NCI-H2171 (cell line): ENCODE measurements at places on chromosomes 12 and 14.

GRCh38 chr12:92900941-92901340 lies 28.2 kb downstream of the EEA1 start:
- DNase-seq = no peak

DNA sequence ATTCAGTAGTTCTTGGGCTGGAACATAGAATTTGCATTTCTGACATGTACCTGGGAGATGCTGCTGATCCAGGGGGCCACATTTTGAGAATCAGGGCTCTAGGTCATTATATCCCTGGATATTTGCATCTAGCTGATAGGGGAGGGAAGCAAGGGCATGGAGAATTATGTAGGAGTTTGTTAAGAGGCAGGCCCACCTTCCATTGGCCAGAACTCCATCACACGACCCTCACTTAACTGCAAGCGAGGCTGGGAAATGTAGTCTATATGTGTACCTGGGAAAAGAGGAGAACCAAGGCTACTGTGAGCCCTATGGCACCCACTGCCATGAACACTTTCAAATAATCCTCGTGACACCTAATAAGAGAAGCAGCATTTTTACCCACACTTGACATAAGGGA lies 657.6 kb downstream of the MED13L start:
- no peak for DNase-seq

DNA sequence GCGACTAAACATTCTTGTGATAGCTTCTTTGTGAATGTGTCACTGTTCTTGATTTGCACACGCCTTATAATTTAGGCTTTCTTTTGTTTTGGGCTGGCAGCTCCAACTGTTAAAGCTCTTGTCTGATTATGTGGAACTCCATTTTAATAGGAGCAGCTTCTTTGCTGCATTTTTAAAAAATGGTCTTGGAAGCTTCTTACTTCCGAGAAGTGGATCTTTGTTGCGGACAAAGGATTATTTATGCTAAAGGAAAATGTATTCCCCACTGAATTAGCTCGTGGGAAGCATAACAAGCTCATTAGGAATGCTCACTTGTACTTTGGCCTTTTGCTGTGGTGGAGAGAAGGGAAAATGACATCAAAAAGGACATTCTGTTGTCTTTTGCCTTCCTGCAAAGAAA lies 20.0 kb downstream of the GAS2L3 start:
- DNase-seq = no peak

GRCh38 chr14:60684203-60684602 lies 34.9 kb upstream of the SIX1 start:
- DNase-seq = no peak

GRCh38 chr12:110270125-110270962 lies 10.7 kb upstream of the ATP2A2 start:
- peak; percentile 96 for DNase-seq

DNA sequence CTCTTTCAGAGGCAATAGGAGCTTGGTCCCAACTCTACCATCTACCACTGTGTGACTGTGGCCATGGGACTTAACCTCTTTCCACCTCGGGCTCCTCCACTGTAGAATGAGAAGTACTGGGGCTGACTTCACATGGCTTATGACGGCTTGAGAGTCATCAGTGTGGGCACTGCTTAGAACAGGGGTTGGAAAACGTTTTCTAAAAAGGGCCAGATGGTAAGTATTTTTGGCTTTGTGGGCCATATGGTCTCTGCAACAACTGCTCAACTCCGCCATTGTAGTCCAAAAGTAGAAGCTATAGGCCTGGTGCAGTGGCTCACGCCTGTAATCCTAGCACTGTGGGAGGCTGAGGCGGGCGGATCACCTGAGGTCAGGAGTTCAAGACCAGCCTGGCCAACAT lies 69.2 kb upstream of the LTA4H start:
- peak; percentile 45 for DNase-seq

DNA sequence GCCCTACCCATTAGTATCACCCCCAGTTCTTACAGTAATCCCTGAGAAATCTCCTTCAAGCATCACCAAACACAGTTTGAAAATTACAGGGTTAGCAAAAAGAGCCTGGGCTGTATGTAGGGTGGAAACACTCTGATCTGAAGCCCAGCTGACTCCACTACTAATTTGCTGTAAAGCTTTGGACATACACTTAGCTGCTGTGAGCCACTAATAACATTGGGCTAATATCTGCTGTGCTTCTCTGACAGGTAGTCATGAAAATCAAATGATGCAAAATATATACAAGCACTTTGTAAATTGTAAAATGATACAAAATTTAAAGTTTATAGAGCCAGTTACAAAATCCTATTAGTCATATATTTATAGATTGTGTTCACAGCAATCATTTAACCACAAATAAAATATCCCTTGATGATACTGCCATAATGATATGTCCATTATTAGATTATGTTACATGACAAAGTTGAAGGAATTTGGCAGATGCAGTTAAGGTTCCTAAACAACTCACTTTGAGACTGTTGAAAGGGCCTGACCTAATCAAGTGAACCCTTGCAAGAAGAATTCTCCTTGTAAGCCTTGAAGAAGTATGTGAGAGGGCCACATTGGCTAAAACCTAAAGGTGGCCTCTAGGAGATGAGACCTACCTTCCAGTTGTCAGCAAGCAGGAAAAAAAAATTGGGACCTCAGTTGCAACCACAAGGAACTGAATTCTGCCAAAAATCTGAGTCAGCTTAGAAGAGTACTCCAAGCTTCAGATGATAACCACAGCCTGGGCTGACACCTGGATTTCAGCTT lies 19.0 kb downstream of the TWF1 start:
- DNase-seq = no peak

DNA sequence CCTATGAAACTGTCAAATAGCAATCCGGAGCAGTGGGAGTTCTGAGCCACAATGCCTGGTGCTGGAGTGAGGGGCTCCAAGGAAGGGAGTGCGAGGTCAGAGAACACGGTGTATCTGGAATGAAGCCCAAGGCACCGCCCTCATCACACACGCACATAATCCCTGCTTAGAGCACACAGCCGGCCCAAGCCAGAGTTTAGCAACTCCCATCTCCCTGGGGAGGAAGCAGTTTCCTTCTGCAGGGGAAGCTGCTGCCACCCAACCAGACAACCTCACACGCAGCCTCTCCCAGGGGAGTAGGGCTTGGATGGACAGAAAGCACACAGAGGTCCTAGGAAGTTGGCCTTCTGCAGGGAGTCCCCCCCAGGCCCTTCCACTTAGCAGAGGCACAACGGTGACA lies 31.3 kb downstream of the ACTN1 start:
- DNase-seq = peak; percentile 87

GRCh38 chr14:59465316-59466135 lies at the start of gene GPR135:
Gene GPR135, minus strand, starts transcription at chr14:59465380. Its CDS starts 154 bp downstream, at chr14:59465226.
- DNase-seq = peak; percentile 13

- no peak for DNase-seq
Measured at GRCh38 chr12:66244446-66244845, 55.4 kb downstream of the IRAK3 start.

DNA sequence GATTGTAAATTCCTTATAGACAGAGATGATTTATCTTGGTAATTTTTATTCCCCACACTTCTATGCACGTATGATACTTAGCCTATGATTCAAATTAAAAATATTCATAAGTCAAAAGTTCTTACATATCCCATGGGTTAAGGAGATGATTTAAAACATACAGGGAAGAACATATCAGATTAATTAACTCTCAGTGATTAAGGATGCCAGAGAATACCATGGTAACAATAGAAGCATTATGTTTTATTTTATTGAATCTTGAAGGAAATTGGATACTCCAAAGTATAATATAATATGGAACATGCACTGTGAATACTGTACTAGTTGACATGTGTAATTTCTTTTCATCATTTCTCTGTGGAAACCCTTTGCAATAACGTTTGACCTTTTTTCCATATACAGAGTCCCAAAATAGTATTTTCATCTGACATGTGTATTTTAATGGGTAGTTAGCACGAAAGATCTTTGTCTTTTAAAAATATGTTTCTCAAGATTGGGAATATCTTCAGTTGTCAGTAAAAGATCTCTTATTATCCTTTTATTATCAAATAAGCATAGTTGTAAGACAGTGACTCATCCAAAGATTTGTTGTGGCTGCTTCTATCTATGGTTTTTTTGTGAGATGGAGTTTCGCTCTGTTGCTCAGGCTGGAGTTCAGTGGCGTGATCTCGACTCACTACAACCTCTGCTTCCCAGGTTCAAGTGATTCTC lies 166.7 kb downstream of the RAD51B start:
- no peak for DNase-seq

DNA sequence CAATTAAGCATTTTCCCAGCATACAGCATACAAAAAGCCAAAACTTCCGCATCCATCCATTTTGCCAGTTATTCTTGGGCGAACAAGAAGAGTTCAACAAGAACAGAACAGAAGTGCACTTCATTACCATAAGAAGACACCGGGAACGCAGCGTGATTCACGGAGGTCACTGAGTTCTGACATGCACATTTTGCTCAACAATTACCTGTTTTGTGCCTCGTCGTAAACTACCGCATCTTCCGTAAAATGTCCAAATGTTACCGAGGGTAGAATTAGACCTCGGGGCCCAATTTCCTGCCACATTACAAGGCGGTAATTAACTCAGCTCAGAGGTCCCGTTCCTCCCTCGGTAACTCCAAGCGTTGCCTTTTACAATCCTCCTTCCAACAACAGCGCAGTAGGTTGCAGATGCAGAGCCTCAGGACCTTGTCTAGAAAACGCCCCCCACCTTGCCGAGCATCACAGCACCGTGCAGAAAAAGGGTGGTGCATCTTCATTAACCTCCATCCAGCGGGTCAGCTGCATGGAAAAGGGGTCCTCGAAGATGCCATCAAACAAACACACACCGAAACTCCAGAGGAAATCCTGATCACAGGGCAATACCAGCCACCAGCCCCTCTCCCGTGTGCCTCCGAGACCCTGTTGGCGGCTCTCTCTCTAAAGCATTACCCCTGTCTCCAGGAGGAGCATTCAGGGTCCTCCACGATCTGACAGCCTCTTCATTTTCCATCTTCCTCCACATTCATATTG lies 125.2 kb downstream of the BCL11B start:
- DNase-seq = no peak

DNA sequence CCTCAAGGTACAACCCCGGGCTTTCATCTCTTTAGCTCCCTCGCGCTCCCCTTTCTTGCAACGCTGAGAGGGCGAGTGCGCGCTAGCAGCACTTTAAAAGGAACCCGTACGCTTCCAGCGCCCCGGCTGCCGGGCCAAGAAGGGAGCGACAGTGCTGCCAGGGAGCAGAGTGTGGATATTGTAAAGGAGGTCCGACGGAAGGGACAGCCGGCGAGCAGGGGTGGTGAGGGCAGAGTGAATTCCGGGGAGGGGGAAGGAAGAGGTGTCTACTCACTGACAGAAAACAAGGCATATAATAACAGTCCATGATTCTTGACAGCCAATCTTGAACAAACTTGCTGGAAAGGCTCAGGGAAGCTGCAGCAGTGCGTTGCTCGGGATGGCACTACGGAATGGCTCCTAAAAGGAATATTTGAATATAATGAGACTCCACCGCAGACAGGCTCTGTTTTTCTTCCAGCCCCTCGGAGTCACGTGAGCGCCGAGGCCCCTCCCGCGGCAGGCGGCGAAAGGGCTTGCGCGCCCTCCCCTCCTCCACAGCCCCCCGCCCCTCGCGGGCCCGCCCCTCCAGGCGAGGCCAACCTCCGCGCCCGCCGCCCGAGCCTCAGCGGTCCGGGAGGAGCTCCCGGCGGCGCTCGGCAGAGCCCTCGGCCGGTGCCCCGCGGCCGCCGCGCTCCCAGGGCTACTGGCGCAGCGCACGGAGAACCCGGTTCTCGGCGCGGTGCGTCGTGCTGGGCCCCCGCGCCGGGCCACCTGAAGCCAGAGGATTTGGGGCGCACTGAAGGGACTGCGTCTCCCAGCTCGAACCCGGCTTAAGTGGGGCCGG lies 3.4 kb downstream of the BMP4 start:
- DNase-seq = peak; percentile 21

DNA sequence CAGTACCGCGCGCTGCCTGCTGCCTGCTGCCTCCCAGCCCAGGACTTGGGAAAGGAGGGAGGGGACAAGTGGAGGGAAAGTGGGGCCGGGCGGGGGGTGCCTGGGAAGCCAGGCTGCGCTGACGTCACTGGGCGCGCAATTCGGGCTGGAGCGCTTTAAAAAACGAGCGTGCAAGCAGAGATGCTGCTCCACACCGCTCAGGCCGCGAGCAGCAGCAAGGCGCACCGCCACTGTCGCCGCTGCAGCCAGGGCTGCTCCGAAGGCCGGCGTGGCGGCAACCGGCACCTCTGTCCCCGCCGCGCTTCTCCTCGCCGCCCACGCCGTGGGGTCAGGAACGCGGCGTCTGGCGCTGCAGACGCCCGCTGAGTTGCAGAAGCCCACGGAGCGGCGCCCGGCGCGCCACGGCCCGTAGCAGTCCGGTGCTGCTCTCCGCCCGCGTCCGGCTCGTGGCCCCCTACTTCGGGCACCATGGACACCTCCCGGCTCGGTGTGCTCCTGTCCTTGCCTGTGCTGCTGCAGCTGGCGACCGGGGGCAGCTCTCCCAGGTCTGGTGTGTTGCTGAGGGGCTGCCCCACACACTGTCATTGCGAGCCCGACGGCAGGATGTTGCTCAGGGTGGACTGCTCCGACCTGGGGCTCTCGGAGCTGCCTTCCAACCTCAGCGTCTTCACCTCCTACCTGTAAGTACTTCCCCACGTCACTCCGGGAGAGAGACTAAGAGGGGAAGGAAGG lies at the start of gene LGR5:
LGR5 (plus strand) TSS at position 186 of the 732 bp plus-strand sequence; CDS start at position 469, 283 bp downstream.
- DNase-seq = peak; percentile 52

DNA sequence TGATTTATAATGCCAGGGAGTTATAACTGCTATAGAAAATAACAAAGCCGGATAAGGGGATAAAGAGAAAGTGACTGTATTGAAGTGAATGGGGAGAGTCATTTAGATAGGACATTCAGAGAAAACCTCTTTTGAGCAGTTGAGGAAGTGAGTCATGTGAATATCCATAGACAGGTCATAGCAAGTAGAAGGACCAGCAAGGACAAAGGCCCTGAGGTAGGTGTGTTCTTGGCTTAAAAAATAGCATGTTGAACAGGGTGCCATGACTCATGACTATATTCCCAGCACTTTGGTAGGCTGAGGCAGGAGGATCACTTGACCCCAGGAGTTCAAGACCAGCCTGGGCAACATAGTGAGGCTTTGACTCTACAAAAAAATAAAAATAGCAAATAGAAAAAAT lies 51.5 kb upstream of the RAP1B start:
- no peak for DNase-seq

GRCh38 chr14:37848985-37849621 lies 253.7 kb downstream of the TTC6 start:
- no peak for DNase-seq

- DNase-seq = no peak
Measured at GRCh38 chr14:59301354-59301753, 112.9 kb downstream of the DAAM1 start.

DNA sequence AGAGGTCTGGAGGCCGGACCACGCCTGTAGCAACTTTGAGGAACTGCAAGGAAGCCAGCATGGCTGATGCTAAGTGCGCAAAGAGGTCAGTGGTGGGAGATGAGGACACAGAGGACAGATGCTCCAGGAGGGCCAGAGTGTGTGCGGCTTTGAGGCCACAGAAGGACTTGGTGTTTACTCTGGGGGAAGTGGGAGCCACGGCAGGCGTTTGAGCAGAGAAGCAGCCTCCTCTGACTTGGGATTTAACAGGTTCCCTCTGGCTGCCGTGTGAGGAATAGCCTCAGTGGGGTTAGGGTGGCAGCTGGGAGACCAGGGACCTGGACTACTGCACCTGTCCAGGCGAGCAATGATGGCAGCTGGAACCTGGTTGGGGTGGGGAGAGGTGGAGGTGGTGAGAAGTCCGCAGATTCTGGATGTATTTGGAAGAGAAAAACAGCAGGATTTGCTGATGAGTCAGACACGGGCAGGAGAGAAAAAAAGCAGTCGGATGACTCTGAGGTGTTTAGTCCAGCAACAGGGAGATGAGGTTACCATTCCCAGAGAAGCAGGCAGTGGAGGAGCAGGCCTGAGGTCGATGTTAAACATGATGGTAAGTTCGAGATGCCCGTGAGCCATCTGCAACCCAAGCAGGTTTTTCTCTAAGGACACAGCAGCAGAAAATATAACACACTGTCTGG lies 143.5 kb downstream of the SCARB1 start:
- DNase-seq = peak; percentile 78
